ENCODE measurements at places on chromosomes 2 and 18.

GRCh38 chr2:205002390-205002789, 457.1 kb downstream of the PARD3B start:
- no peak for DNase-seq

DNA sequence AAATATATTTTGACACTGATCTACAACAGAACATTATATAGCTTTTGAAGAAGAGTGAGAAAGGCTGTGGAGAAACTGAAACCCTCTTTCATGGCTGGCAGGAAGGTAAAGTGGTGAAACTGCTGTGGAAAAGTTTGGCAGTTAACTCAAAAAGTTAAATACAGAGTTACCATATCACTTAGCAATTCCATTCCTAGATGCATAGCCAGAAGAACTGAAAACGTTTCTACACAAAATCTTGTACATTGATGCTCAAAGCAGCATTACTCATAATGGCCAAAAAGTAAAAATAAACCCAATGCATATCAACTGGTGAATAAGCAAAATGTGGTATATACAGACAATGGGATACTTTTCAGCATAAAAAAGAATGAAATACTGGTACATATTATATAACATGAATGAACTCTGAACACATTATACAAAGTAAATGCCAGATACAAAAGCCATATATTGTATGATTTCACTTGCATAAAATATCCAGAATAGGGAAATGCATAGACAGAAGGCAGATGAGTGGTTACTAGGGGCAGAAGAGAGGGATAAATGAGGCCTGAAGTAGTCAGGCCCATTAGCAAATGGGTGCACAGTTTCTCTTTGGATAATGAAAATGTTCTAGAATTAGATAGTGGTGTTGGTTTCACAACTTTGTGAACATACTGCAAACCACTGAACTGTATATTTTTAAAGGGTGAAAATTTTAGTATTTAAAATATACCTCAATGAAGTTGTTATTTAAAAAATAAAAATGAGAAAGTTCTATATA, 114.3 kb downstream of the DYM start:
- DNase-seq: no peak

GRCh38 chr2:1856475-1856874, 112.2 kb upstream of the PXDN start:
- no peak for DNase-seq

- DNase-seq: no peak
These were observed 731.4 kb downstream of the TSN start for GRCh38 chr2:122486705-122487415.

DNA sequence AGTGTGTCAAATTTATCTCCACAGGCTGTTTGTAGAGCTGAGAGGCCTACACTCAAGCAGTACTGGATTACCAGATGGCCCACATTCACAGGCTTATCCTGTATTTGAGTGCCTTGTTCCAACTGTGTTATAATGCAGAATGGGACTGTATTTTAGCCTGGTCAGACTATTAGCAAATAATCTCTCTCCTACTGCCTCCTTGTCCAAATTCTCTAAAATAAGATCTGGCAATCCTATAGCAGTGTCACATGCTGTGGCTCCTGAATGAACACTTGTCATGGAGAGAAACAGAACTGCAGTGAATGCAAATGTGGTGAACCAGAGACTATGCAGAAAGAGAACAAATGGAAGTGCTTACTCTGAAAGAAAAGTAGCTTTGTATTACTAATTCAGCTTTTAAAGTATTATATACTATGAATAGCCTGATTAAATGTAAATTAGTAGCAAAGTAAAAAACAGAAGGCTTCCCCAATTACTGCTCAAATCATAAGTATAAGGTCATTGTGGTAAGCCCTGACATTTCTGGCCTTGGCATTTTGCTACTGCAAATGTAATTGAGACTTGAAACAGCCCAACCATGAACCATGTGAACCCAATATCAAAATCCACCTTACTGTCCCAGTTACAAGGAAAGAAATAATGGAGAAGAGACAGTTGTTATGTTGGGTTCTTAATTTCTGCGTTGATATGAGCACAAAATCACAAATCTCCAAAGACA, 80.0 kb downstream of the MAP4K3 start:
- no peak for DNase-seq

DNA sequence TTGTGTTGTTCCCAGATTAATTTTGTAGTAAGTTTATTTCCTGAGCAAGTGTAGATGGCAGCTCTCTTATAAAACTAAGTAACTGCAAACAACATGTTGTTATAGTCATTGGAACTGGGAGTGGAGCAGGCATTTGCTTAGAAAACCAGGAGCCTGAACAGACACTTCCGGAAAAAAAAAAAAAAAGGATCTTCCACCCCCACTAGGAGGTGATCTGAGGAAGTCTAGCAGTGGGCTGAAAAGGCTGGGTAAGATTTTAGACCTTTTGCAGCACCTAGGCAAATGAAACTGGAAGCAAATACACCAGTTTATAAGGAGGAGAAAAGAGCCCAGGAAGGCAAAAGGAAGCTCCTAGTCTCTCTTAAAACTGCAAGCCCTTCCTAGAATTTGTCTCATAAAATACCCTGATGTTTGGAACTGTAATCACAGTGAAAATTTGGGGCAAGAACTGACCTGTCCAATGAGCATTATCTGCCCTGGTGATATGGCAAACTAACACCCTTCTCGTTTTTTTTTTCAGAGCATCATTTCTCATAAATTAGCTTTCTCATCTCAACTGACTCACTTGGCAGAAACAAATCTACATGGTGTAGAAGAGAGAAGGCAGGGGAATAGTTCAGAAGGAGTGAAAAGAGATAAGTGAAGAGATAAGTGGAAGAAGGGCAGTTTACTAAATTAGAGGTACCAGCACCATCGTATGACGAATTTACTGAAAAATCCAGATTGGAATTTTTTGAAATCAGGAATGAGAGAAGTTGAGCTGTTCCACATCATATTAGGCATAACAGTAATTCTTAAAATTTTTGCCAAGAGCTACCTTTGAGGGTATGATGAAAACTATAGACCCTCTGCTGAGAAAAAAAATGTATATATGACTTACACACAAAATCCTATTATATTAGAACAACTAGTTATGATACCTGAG, 4.2 kb upstream of the CCNYL1 start:
- DNase-seq: no peak

GRCh38 chr18:24797981-24798380, 337.5 kb downstream of the HRH4 start:
- DNase-seq: no peak

DNA sequence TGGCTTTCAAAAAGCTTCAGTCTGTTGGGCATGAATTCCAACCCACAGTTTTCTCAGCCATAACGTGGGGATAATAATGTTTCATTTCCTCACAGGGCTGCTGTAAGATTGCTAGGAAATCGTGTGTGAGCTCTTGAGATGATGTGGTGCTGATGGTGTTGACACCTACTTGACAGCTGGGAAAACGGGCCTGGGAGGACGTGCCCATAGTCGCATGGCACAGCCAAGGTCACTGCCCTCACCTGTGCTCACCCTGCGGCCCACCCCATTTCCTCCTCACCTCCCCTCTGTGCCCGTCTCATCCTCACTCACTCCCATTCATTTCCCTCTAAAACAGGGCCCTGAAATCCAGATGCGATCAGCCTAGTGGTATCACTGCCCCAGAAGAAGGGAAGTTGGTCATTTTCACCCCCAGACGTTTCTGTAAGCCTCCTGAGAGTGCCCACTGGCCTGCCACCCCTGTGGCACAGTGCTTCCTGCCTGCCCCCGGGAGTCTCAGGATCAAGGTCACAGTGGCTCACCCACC, 33.0 kb downstream of the DPYSL5 start:
- no peak for DNase-seq

- DNase-seq: no peak
These were observed 40.9 kb downstream of the TCF4 start for GRCh38 chr18:55546851-55547704.

GRCh38 chr18:70181015-70181414, 24.5 kb downstream of the RTTN start:
- DNase-seq: no peak

GRCh38 chr2:168698969-168699368, 103.5 kb upstream of the NOSTRIN start:
- DNase-seq: no peak

GRCh38 chr2:239307921-239308613, 92.8 kb downstream of the HDAC4 start:
- peak; percentile 44 for DNase-seq

DNA sequence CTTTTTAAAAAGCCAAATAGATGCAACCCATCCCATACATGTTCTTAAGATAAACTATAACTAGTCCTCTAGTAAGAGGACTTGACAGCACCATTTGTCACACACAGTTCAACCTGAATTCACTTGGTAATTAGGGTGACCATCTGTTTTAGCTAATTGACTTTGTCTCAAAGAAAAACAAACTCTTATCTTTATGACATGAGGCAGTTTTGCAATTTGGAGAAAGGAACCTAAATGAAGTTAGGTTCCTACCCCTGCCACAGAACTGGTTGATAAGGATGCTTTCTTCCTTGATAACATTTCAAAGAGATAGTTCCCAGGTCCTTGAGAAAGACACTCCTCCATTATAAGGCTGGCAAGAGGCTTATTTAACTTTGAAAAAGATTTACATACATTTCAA, 57.4 kb upstream of the LRRTM1 start:
- no peak for DNase-seq

- no peak for DNase-seq
These were observed 12.7 kb upstream of the SMARCAL1 start for GRCh38 chr2:216399621-216400020.

- DNase-seq: no peak
These were observed 494.7 kb upstream of the SETBP1 start for GRCh38 chr18:44186001-44186400.

DNA sequence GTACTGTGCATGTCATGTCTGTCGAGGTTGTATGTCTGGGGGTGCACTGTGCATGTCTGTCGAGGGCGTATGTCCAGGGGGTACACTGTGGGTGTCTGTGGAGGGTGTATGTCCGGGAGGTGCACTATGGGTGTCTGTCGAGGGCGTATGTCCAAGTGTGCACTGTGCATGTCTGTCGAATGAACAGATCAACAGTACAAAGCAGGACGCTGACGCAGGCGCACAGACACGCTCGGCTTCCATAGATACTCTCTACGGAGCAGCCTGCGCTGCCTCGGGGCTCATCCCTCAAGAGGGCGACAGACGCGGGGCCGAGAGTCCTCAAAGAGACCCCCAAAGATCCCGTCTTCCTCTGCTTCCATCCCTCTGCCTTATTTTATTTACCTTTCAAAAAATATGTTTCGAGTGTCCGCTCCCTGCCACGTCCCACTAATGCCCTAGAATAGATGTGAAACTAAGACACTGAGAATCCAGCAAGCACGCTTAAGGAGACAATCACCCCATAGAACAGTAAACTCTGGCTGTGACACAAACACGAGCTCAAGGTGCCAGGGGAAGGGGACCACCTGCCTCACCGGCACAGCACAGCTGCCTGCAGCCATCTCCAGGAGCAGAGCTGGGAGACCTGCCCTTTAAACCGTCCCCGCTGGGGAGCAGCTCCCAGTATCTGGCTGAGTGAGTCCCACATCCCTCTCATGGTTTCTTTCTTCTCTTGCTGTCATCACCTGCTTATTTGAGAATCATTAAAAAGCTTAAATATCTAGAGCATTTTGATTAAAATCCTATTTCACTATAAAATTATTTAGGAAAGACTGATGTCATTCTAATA, 250.5 kb upstream of the MYT1L start:
- no peak for DNase-seq

DNA sequence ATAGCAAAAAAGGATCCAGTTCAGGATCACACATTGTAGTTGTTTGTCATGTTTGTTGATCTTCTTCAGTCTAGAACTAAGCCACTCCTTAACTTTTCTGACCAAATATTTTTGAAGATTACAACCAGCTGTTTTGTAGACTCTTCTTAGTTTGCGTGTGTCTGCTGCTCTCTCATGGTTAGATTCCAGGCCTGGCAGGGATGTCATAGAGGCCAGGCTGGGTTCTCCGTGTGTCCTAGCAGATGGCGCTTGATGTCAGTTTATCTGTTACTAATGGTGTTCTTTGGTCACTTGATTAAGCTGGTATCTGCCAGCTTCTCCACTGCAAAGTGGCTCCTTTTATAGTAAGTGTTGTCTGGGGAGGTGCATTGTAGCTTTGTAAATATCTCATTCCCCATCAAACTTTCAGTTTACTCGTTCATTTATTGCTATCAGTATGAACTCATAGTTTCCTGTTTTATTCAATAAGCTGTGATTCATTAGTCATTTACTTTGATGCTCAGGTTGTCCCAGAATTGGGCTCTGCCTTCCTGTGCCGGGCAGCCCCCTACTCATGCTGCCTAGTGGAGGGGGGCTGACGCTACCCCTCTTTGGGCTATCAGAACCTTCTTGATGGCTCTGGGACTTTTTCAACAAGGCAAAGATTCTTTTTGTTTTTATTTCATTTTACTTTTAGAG, 42.1 kb downstream of the GRHL1 start:
- no peak for DNase-seq

GRCh38 chr2:37633234-37633633, 38.2 kb downstream of the CDC42EP3 start:
- no peak for DNase-seq

GRCh38 chr2:230471074-230471473, 55.1 kb downstream of the SP100 start:
- no peak for DNase-seq

DNA sequence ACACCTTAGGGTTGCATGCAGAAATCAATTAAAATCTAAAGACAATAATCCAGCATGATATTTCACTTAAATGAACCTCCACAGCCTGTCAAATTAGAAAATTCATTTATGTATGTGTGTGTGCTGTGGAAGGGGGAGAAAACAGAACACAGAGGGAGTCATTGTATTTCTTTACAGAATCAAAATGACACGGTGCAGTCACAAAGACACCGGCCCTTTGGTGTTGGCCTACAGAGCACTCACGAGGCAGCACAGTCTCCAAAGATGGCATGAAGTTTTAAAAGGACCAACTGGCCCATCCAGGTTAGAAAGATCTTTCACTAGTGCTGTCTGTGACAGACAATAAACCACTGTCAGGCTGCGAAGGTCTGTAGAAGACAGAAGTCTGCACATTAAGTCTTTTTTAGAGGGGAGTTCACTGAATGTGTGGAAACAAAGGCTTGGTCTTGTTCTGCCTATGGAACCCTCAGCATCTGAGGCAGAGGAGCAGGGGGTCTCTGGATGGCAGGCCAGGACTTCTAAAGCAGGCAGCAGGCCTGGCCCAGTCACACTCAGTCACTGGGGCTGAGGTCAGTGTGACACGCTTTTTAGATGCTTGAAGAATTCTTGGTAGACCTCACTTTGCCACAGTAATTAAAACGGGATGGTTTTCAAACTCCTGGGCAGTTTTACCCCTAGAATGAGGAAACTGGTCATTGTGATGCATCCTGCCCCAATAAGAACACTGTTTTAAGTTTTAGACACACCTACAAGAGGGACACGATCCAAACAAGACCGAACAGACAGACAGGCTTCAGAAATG, 184.9 kb downstream of the AFF3 start:
- no peak for DNase-seq

DNA sequence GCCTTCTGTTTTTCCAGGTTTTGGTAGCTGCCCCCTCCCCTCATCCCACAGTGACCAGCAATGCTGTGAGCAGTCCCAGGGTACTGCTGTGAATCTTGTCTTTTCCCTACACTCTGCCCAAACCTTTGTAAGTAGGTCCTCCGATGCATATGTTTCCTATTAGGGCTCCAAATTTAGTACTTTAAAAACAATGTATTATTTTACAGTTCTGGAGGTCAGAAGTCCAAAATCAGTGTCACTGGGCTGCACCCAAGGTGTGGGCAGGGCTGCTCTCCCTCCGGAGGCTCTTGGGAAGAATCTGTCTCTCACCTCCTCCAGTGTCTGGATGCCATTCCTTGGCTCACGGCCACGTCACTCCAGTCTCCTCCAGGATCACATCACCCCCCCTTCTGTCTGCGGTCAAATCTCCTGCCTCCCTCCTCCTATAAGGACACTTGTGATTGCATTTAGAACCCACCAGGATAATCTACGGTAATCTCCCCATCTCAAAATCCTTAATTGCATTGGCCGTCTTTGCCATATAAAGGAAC, 208.5 kb downstream of the SH3BP4 start:
- no peak for DNase-seq

Data from RWPE2 (cell line).